ENCODE measurements at places on chromosomes 3 and 15.

DNA sequence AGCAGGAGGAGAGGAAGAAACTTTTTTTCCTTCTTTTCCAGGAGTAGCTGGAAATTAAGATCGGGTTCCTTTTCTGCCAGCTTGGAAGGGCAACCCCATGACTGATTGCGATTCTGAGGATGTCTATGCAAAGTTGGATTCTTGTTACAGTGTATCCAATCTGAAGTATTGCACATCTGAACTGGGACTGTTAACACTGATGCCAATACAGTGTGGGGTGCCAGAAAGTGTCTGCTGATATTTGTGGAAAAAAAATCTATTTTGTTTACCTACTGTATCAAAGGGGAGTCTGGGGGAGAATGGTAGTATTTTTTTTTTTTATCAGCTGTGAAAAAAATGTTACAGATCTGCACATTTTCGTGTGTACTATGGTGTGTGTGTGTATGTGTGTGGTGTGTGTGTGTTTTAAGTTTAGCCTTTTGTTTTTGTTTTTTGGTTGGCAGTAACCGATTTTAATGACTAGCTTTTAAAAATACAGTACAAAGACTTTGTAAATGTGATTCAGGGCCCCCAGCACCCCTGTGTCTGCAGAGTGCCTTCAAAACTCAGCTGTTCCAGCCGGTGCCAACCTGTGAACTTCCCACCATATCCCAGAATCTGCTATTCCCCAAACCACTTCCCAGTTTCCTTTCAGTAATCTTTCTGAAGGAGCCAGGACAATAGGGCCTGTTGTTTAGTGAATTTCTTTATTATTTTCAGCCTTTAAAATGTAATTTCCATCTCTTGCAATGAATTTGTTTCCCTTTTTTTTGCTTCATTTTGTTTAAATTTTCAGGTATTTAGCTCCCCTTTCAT, 1.9 kb downstream of the RAP2B start:
- no peak for DNase-seq

DNA sequence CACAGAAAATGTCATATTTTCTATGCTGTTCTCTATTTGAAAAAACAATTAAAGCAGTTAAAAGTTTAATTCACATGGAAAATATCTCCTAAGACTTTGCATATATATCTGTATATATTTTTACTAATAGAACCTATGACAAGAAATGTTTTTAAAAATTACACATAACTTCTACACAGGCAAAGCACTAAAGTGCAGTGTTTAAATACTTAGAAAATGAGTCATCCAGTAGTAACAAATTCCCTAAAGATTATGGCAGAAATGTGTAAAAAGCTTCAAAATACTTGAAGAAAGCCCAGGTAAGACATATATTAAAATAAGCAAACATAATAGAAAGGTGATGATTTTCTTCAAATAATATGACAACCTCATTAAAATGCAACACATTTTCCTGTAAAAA, 236.6 kb downstream of the TBC1D5 start:
- no peak for DNase-seq

DNA sequence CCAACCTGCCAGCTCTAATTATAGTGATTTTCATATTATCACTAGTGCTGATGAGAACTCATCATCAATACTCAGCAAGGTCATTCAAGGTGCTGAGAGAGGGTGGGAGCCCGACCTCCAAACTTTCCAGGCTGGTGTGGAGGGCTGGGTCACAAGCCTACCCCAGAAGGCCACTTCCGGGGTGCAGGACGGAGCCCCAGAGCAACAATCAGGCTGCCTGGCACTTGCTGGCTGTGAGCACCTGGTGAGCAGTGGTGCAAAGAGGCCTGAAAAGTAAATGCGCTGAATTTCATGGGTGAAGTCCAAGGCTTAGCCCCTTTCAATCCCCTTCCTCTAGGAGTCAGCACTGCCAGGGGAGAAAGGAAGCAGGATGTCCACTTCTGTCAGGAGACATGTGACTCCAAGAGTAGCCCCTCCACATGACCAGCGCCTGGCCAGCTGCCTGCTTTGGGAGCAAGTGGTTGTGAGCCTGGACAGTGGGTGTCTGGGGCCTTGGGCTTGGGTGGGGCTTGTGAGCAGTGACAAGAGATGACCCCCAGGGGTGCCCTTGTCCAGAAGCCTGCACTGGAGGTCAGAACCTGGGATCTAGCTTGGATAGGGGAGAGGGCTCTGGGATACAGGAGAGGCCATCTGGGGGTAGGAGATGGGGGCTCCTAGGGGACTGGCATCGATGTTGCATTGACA, 165.0 kb upstream of the TLE3 start:
- no peak for DNase-seq

GRCh38 chr3:176995946-176996345, 201.3 kb downstream of the TBL1XR1 start:
- DNase-seq, result no peak

- DNase-seq, result no peak
Observed at GRCh38 chr3:173983343-173983742, 585.8 kb downstream of the NLGN1 start.

DNA sequence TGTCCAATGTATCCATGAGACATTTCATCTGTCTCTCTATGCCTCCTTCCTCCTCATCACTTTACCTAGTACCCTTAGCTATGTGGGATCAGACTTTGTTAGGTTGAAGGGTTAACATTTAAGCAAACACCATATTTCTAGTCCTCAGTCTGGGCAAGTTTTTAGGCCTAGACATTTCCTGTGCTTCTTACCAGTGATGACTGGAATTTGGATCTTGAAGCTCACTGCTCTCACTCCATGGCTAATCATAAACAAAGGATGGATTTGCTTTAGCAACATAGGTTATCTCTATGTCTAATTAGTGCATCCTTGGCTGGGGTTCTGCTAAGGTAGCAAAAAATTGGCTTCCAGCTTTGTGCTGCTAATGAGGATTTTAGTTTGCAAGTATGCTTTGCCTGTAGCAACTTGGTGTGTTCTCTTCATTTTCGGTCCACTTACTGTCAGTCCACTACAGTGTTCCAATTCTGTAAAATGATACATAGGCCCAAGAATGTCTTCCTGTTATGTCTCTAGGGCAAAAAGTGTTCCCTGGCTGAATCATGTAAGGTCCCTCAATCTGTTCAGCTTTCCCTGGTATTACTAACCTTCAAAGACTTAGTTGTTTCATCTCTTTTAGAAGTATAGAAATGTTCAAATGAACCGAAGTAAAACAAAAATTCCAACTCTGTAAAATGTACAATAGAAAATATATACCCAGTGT, 615.4 kb downstream of the CADM2 start:
- no peak for DNase-seq

- no peak for DNase-seq
Observed at GRCh38 chr3:42122261-42123011, 31.3 kb downstream of the TRAK1 start.

DNA sequence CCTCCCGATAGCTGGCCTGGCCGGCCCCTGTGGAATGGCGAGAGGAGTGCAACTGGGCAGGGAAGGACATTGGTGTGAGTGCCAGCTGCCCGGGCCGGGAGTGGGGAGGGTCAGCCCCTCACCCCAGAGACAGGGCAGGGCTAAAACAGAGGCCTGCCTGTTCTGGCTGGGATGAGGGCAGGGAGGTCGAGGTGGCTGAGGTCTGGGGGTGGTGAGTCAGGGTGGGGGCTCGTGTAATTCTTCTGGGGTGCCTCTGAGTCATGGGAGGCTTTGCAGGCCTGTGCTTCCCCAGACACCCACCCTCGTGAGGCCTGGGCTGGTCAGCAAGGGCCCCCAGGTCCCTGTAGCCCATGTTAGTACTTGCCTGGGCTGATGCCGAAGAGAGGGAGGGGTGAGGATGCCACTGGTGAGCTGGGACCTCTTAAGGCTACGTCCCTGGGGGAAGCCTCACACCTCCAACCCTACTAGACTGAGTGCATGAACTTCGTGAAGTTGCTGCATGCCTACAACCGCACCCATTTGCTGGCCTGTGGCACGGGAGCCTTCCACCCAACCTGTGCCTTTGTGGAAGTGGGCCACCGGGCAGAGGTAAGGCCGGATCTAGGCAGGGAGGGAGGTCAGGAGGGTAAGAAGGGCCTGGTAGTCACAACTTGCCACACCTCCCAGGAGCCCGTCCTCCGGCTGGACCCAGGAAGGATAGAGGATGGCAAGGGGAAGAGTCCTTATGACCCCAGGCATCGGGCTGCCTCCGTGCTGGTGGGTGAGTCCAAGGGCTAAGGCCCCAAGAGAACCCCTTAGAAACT, 1.7 kb downstream of the SEMA3B start:
- DNase-seq, result no peak

Measured in HS-27A (cell line).